ENCODE measurements at places on chromosomes 1 and 21.

DNA sequence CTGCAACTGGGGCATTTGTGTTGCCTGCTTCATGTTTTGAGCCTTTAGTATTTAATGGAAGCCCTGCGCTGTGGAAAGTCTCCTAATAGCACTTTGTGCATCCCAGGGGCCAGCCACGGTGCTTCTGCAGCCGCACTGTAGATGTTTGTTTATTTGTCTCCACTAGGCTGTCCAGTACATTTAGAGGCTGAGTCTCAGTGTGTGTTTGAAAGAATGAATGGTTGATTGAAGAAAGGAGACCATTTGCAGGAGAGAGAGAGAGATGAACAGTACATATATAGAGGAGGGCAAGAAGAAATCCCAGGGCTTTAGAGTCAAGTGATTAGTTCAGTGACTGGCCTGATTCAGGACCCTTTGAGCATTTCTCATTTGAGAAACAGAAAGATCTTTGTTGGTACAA is 33.9 kb downstream of the MPZL1 start:
- no peak for DNase-seq

DNA sequence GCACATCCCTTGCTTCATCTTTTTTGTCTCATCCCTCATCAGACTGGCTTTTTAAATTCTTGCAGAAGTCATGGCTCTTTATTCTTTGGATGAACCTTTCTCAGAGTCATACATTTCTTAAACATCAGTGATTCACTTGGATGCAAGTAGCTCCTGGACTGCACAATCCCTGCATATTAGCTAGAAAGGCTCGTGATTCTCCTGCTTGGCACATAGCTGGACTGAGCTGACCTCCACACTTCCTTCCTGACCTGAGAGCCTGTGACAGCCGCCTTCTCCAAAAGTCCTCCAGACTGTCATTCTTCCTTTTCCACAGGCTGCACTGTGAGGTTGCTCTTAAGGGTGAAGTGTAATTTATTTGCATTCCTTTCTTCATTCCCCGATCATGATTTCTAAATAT is 109.4 kb downstream of the RGL1 start:
- no peak for DNase-seq

DNA sequence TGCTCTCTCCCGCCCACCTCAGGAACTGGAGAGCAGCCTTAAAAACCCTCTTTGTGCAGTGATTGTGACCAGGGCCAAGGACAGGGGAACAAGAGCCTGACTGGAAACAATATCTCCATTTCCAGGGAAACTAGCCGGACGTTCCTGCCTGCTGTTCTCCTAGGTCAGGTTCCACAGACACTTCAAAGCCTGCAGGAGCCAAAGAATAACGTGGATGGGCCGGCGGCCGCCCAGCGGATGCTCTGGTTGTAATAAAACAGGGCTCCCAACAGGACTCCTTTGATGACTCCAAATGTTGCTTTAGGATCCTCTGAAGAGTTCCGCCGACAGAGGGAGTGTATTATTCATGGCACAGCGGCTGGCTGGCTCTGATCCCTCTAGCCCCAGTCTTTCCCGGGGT is 162.2 kb downstream of the PLXNA2 start:
- no peak for DNase-seq

DNA sequence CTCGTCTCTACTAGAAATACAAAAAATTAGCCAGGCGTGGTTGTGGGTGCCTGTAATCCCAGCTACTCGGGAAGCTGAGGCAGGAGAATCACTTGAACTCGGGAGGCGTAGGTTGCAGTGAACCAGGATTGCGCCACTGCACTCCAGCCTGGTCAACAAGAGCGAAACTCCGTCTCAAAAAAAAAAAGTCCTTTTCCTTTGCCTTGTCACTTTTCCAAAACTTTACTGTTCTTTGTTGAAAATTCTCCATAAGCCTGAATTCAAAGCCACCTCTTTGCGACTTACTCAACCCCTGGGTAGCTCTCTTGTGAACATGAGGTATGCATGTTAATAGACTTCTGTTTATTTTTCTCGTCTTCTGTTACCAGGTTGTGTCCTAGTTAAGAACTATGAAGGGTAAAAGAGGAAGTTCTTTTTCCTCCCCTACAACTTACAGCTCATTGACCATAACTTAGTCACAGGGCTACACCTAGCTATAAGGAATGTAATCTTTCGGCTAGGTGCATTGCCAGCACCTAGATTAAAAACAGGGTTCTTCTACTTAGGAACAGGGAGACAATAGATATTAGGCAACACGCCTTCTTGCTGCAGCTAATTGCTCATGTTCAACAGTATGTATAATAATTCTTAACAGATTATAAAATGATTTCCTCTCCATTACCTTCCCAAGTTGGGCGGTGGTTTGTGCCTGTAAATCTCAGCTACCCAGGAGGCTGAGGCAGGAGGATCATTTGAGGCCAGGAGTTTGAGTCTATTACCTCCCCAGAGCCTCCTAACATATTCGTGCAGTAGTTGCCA is 40.9 kb downstream of the PTAFR start:
- no peak for DNase-seq

DNA sequence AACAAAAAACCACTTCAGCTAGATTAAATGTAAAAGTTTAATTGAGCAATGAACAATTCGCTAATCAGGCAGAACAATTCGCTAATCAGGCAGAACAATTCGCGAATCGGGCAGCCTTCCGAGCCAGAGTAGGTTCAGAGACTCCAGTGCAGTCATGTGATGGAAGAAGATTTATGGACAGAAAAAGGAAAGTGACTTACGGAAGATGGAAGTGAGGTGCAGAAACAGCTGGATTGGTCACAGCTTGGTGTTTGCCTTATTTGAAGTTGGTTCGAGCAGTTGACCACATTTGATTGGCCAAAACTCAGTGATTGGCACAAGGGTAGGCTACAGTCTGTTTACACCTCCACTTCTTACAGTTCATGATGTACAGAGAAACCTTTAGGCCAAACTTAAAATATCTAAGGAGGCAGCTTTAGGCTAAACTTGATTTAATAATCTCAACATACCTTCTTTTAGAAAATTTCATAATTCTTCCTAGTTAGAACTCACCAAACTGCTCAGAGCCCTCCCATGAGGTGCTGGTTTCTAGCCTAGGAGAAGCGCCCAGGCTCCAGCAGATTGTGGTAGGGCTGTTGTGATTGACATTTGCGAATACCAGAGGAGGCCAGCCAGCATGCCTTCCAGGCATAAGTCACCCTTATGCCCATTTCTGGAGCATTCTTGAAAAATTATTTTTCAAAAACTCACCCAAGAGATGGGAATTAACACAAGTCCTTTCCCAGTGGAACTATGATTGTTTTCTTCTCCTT is 22.8 kb upstream of the KCNC4 start:
- no peak for DNase-seq

DNA sequence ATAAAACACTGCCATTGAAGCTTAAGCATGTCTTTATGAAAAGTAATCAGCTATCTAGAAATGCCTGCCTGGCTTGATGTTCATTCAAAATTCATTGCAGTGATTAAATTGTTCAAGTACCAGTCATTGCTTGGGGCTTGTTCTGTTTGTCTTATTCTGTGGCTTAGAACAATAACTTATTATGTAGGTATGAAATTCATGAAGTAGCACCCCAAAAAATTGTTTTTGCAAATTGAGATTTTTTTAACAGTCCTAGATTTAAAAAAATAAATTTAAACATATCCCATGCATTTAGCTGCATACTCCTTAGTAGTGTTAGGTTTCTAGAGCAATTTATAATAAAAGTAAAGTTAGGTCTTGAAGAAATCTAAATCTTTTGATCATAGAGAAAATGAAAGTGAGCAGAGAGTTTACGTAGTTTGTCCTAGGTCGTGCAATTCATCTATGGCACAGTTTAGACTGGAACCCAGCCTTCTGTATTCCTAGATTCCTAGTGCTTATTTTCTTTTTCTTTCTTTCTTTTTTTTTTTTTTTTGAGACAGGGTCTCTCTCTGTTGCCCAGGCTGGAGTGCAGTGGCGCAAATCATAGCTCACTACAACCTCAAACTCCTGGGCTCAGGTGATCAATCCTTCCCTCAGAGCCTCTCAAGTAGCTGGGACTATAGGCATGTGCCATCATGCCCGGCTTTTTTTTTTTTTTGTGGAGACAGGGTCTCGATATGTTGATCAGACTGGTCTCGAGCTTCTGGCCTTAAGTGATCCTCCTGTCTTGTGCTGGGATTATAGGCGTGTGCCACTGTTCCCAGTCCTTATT is 9.3 kb downstream of the MIER1 start:
- DNase-seq: no peak

DNA sequence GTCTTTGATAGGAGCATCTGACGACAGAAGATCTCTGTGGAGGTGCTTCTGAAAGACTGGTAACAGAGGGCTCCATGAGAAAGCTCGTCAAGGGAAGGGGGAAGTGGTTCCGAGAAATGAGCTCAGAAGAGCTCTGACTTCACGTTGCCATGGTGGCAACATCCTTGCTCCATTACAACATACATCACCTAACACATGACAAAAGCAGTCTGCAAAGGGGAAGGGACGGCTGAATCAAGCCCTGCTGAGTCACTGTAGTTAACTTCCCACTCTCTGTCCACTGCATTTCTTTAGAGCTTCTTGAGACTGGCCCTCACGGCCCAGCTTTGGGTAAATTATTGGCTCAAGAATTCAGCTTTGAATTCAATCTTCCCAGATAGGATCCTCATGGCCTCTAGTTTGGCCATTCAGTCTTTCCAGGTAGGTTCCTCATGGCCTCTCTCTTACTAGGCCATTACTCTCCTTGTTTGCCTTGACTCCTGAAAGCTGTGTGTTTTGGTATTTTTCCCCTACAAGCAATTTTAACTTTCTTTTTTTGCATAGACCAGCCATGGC is 88.0 kb upstream of the ZNF648 start:
- DNase-seq: no peak

GRCh38 chr1:220235462-220235861 is 36.8 kb downstream of the RAB3GAP2 start:
- DNase-seq: no peak

GRCh38 chr1:17195731-17196130 is 9.2 kb upstream of the PADI1 start:
- DNase-seq: no peak

GRCh38 chr1:192261476-192261875 is 55.3 kb upstream of the RGS21 start:
- no peak for DNase-seq

GRCh38 chr1:156289857-156290256 is 5.6 kb downstream of the GLMP start:
- no peak for DNase-seq

- DNase-seq: no peak
These were observed 11.0 kb downstream of the PLEKHA6 start for GRCh38 chr1:204348722-204349121.

- DNase-seq: peak; percentile 62
These were observed 19.0 kb downstream of the SSR2 start for GRCh38 chr1:156001662-156002171.

DNA sequence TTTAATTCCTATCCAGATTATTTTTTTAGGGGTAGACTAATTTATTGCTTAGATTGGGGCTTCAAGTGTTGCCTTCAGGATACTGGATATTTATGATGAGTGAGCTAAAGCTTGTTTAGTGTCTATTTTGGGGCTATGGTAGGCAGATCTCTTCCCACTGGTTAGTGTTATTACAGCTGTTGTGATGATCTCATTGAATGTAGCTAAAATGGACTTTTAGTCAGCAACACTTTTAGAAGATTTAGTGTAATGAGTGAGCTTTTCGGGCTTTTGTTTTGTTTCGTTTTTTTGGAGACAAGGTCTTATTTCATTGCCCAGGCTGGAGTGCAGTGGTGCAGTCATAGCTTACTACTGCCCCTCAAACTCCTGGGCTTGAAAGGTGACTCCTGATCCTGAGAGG is 14.2 kb downstream of the THRAP3 start:
- no peak for DNase-seq

- no peak for DNase-seq
These were observed 101.8 kb downstream of the CD247 start for GRCh38 chr1:167416506-167416905.

- no peak for DNase-seq
These were observed 2.4 kb downstream of the CEPT1 start for GRCh38 chr1:111142356-111142975.

GRCh38 chr21:43834146-43834905 is 30.7 kb upstream of the AGPAT3 start:
- DNase-seq: no peak

- no peak for DNase-seq
These were observed 130.7 kb upstream of the IGSF21 start for GRCh38 chr1:17976854-17977253.

GRCh38 chr1:110890474-110891196 is 17.7 kb downstream of the CD53 start:
- DNase-seq: no peak
